ENCODE measurements at places on chromosomes 7 and 10. TPM values are rescaled to one million over a fixed set of nuclear protein-coding genes. Genes with fewer than 3 reads are reported as not detected.

The SEMA3D gene
- 1.4 TPM for total RNA-seq

The NUTM2A gene
- total RNA-seq = 0.58 TPM

The SEMA3C gene
- 44.1 TPM for total RNA-seq

The SLC13A4 gene
- not detected for total RNA-seq

The ERCC6 gene
- 31.0 TPM for total RNA-seq

The TMEM130 gene
- total RNA-seq = 0.26 TPM

The AP4M1 gene
- 34.1 TPM for total RNA-seq

DNA sequence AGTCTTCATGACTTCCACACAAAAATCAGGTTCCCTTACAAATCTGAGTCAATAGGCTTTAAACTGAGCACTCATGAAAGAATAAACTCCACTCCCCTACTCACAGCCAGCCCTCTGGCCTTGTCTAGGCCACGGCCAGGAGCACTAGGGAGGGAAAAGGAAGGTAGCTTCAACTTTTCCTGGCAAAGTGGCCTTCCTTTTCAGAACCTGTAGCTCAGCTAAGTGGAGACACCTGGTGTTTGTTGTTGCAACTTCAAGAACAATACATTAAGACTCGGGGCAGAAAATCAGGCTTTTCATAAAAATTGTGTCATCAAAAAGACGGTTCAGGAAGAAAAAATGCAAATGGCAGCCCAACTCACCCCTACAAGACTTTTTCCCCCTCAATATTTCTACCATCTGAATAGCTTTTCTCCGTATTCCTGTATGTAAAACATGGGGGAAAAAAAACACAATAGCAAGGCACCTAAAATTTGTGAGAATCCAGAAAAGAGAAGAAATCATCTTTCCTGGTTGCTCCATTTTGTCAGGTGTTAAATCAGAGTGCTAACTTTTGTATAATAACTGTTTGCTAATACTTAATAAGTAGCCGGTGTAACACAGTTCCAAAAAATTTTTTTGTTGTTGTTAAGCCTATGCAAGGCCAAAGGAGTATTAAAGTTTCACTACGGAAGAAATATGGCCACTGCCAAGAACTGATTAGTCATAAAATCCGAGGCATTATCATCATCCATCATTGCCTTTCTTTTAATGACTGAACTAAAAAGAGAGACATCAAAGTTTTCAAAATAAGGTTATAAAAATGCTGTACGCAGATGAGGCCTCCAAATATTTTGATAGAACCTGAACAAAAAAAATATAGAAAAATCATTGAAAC, 66.2 kb upstream of the ARID5B start:
- DNase-seq = peak; percentile 16

DNA sequence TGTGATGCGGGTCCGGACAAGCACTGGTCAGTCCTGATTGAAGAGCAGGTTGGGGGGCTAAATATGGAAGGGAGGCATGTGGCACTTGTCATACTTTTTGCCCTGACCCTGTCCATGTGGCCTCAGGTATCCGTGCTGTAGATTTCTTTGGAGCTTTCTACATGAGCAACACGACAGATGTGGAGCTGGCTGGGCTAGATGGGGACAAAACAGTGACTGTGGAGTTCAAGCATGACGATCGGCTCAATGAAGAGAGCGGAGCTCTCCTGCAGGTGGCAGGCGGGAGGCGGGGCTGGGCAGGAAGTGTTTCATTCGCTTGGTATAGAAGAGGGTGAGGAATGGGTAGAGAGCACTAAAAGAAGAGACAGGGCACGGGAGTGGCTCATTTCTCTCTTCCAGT, 13.0 kb upstream of the CHCHD1 start:
- no peak for DNase-seq

DNA sequence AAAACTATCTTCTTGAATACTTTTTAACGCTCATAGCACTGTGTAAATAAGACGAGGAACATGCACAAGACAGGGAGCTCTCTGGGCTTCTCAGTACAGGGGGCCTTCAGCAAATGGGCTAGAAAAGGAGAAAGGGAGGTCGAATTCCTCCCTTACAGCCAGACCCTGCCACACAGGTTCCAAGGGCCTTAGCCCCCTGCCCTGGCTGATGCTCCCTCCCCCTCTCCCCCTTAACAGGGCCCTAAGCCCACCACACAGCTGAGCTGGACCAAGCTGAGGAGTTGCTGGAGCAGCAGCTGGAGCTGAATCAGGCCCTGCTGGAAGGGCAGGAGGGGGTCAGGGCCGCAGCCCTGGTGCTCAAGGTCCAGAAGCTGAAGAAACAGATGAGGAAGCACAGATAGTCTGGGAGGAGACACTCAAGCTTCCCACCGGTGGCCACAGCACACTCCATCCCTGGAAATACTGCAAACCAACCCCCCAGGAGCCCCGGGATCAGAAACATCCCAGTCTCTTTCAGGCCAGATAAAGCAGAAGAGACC, 153.9 kb downstream of the SNX13 start:
- DNase-seq = no peak

- no peak for DNase-seq
Observed at GRCh38 chr7:116571552-116571951, 46.7 kb downstream of the CAV1 start.

DNA sequence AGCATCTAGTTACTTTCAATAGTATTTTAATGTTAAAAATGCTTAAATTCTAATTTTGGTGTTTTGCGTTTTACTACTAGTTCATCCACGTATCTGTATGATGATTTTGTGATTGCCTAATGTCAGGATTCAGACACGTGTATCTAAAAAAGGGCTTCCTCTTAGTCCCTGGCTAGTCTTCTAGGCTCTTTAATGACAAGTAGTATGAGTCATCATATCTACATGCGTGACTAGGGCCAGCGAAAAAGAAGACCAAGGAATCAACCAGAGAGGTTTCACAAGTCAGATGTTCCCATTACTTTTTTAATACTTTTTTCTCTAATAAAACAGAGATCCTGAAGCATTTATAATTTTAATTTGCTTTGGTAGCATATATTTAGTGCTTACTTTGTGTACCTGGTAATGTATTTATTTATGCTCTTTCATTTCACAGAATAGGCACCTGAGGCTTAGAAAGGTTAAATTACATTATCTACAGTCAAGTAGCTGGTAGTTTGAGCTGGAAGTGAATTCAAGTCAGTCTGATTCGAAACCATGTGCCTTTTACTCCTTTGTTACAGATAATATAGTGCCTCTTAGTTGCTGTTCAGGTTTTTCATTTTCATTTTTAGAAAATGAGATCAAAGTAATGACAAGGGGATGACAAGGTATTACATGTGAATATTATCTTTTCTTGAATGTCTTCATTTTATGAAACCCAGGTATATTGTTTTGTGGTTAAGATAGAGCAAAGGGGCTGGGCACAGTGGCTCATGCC, 140.3 kb downstream of the FOXP2 start:
- no peak for DNase-seq
